Stimulated activated CD8-positive, alpha-beta memory T cell treated with anti-CD3 and anti-CD28 coated beads, Interleukin-15, amount 100 ng/mL, for 1 hour (primary cell): ENCODE measurements at places on chromosomes 3 and 15.

DNA sequence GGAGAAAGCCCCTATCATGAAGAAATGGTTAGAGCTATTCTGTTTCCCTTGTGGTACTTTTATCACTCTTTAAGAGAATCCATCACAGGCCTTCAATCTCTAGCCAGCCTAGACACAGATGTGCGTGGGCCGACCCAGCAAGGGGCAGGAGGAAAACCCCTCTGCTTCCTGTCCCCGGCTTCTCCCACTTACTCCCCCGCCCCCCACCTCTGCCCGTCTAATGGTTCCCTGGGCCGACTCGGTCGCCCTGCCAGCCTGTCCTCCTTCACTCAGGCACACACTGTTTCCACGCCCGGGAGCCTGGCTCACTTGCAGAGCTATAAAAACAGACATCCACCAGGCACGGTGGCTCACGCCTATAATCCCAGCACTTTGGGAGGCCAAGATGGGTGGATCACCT lies 58.3 kb upstream of the TFRC start:
- no peak for DNase-seq

DNA sequence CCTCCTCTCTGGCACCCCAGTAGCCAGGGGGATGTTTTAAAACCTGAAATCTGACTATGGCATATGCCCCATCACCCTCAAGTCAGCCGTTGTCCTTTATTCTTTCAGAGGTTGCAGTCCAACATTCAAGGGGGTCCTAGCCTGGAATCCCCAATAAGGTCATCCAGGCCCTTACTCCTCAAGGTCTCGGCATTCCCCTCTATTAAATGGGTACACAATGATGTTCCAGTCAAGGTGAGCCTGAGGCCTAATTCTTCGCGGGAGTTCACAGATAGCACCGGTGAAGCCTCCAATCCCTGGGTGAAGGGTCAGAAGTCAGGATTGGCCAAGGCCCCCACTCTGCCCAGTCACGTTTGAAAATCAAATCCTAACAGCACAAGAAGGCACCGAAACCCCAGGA lies 8.1 kb upstream of the SEMA3F start:
- no peak for DNase-seq

DNA sequence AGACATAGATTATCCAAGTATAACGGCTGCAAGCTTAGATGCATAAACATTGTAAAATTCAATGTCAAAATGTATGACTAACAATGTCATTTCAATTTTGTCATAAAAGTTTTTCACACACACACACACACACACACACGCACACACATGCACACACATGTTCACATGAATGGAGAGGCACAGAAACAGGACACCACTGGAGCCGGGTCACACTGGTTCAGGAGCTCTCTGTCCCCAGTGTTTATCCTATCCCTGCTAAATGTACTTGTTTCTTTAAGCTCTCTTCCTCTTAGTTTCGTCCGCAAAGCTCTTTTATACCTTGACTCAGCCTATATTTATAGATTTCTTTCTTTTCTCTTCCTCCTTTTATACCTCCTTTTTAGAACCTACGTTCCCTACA lies 249.9 kb downstream of the CADPS start:
- DNase-seq = no peak

- DNase-seq = no peak
Observed at GRCh38 chr3:125010393-125010792, 45.4 kb downstream of the HEG1 start.

GRCh38 chr3:113574213-113574612 lies 41.9 kb downstream of the SIDT1 start:
- DNase-seq = no peak

DNA sequence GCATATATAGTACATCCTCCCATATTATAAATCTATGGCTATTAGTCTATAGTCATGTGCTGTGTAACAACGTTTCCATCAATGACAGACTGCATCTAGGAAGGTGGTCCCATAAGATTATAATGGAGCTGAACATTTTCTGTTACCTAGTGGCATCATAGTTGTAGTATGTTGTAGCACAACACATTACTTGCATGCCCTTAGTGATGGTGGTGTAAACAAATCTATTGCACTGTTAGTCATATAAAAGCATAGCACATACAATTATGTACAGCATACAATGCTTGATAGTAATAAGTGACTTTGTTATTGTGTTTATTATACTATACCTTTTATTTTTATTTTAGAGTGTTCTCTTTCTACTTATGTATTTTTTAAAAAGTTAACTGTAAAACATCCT lies 37.4 kb upstream of the TNFSF10 start:
- DNase-seq = no peak

DNA sequence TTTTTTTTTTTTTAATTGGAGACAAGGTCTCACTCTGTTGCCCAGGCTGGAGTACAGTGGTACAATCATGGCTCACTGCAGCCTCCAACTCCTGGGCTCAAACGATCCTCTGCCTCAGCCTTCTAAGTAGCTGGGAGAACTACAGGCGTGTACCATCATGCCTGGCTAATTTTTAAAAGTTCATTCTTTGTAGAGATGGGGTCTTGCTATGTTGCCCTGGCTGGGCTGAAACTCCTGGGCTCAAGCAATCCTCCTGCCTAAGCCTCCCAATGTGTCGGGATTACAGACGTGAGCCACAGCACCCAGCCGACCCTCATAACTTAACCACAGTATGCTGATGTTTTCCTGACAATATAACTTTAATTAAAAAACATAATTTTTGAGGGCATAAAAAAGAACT lies 24.3 kb downstream of the IL17RD start:
- no peak for DNase-seq

- DNase-seq = no peak
Observed at GRCh38 chr15:92051716-92052115, 198.2 kb downstream of the SLCO3A1 start.

- no peak for DNase-seq
Observed at GRCh38 chr3:4749567-4750002, 229.7 kb upstream of the BHLHE40 start.

DNA sequence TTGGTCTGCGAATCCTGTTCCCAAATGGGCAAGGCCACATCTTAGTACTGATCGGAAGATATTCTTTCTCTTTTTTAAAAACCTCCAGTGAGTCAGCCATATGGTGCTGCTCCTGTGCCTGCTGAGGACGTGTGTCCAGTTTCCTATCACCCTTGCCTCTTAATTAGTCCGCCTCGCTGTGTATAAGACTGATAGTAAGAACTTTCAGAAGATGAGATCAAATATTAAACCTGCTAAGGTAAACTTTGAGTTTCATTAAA lies 612 bp downstream of the UBA5 start:
- no peak for DNase-seq

DNA sequence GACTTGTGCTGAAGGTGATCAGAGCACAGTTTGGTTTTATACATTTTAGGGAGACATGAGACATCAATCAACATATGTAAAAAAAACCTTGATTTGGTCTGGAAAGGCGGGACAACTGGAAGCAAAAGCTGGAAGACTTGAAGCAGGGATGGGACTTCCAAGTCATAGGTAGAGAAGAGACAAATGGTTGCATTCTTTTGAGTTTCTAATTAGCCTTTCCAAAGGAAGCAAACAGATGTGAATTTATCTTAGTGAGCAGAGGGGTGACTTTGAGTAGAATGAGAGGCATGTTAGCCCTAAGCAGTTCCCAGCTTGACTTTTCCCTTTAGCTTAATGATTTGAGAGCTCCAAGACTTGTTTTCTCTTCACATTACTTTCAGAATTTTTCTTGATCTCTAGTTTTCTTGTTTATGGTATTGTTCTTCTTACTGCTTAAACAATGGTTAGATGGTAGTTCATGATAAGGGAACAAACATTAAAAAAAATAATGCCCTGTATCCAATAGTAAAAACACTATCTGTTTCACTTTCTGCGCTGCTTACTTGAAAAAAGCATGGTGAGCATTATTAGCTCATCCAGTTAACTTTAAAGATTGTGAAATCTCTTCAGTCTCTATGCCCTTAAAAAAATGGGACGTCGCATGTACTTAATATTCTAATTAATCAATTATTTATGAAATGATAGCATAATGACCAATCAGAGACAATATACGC lies 48.5 kb upstream of the BCHE start:
- no peak for DNase-seq

DNA sequence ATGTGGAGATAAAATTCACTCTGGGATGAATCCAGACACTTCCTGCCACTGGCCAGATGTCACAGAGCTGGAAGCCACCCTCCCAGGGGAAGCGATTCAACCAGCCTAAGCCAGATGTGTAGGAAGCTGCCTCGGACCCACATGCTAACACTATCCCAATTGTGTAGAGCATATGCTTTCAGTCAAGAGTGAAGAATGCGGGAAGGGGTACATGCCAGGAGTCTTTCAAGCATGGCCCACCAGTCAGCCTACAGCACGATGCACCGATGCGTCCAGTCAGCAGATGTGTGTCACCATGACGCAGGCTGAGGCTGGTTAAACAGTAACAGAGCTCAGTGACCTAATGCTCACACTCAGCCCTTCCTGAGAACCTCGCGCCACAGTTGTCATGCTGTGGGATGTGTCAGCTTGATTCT lies 38.8 kb upstream of the BNC1 start:
- no peak for DNase-seq

GRCh38 chr3:72800869-72801268 lies 47.4 kb downstream of the SHQ1 start:
- no peak for DNase-seq

DNA sequence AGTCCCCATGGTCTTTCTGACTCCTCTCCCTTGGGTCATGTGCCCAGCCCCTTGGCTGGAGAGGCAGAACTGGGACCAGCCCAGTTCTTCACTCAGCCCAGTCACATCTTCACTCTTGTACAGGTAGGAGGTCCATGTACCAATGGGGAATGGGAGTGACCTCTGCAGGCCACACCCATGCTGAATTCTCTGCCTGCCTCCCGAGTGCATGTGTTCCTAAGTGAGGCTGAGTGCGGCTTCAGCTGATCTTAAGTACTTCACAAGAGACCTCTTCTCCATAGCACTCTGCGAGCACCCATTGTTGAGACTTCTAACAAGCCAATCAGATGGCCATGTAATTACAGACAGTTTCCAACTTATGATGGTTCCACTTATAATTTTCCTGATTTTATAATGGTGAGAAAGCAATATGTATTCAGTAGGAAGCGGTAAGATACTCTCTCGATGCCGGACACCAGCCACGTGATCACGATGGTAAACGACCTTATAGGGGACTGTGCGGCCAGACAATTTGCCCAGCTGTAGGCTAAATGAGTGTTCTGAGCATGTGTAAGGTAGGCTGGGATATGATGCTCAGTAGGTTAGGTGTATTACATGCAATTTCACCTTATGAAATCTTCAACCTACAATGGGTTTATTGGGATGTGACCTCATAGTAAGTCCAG lies 112.1 kb downstream of the KLF13 start:
- DNase-seq = no peak

DNA sequence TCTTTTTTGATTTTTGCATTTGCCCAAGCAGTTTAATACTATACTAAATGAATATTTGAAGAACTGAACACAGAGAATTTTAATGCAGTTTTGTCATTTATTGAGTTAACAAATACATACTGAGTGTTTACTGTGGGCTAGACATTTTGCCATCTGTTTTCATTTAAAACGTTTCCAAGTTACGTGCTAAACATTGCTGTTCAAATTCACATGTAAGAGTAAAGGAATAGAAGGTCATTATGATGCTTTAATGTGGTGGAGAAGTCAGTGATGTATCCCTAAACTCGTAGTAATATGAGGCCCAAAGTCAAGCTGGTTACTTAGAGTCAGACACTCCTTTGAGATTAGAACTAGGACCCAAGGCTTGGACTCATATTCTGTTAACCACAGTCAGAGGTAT lies 49.4 kb downstream of the CRYBG3 start:
- DNase-seq = no peak

- DNase-seq = no peak
Observed at GRCh38 chr15:42576040-42576594, 711 bp downstream of the STARD9 start.
